Activated naive CD8-positive, alpha-beta T cell treated with anti-CD3 and anti-CD28 coated beads, Interleukin-2, amount 50 U/mL, for 16 hours (primary cell): ENCODE measurements at places on chromosomes 7 and 10.
A peak's percentile ranks its signal among the peaks of the same experiment; 100 is the strongest.

GRCh38 chr7:98281757-98282606 is 496 bp downstream of the BRI3 start:
- DNase-seq, result peak; percentile 4

- DNase-seq, result no peak
Measured at GRCh38 chr7:135320268-135320667, 86.6 kb downstream of the STRA8 start.

GRCh38 chr7:92281031-92281430 is 35.3 kb downstream of the ANKIB1 start:
- no peak for DNase-seq

DNA sequence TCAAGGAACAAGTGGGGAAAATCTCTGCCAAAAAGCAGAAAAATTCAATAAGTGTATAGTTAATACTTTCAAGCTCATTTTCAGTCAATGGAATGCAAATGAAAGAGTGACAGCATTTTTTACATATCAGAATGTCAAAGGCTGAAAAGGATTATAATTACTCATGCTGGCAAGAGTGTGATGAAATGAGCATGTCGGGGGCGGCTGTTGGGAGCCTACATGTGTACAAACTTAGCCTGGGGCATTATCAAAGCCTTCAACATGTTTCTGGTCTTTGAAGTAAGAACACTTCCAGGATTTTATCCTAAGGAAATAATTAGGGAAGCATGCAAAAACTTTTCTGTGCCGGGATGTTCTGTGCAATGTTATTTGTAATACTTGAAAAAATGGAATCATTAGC is 221.7 kb upstream of the LYZL1 start:
- no peak for DNase-seq

- no peak for DNase-seq
Measured at GRCh38 chr10:76969366-76969948, 668.2 kb downstream of the KCNMA1 start.

DNA sequence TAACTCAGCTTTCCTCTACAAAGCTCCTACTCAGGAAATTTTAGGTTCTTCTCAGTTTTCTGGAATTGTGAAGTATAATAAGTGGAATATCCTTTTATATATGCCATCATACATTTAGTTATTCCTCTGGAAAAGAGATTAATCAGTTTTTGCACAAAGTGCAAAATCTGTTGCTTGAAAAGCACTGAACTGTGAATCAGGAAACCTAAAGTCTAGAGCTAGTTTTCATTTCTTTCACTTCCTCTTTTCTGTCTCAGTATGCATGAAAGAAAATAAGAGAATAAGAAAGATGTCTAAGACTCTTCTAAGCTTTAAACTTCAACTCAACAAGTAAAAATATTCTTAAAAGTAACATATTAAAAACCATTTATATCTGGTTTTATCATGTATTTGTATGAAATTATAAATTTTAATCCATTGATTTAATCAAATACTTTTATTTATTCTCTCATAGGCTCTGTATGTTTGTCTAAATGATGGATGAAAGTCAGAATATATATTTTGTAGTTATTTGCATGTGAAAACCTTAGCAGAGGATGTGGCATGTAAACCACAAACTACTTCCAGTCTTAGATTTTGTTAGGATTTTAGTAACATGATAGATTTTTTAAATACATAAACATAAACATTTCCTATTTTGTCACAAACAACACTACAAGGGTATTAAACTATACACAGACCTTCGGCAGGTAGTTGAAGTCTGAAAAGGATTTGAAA is 1073.0 kb downstream of the XPNPEP1 start:
- no peak for DNase-seq

DNA sequence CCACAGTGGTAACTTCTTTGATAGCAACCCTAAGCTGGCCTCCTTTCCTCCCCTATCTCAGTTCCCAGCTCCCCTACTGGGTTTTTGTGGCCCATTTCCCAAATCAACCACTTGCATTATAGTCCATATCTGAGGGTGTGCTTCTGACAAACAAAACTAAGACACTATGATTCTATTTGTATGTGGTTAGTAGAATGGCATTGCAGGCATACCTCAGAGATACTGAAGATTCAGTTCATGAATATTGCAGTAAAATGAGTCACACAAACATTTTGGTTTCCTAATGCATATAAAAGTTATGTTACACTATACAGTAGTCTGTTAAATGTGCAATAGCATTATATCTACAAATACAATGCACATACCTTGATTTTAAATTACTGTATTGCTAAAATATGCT is 15.4 kb upstream of the TMEM243 start:
- DNase-seq, result no peak

- no peak for DNase-seq
Measured at GRCh38 chr7:98322331-98323270, 41.1 kb downstream of the BRI3 start.

GRCh38 chr7:5599543-5600200 is 176.0 kb upstream of the TNRC18 start:
- no peak for DNase-seq

DNA sequence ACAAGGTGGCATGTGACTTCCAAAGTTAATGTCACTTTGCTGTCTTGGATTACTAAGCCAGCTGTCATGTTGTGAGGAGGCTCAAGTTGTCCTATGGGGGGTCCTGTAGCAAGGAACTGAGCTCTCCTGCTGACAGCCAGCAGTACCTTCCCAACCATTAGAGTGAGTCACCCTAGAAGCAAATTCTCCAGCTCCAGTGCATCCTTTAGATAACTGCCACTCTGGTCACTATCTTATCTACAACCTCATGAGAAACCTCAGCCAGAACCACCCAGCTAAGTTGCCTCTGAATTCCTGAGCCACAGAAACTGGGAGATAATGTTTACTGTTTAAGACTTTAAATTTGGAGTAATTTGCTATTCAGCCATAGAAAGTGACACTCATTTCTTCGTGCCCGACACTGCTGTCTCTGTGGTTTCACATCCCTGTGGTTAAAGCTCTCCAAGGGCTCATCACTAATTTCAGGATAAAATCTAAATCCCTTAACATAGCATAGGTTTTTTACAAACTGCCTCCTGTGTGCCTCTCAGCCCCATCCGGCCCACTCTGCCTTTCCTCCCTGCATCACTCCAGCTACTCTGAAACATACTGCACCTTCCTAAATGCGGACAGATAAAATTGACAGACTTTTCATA is 83.5 kb downstream of the PRR15 start:
- no peak for DNase-seq

GRCh38 chr10:21507150-21507549 is 18.3 kb downstream of the SKIDA1 start:
- no peak for DNase-seq

- DNase-seq, result no peak
Measured at GRCh38 chr7:142943706-142944268, 4.5 kb downstream of the LLCFC1 start.

DNA sequence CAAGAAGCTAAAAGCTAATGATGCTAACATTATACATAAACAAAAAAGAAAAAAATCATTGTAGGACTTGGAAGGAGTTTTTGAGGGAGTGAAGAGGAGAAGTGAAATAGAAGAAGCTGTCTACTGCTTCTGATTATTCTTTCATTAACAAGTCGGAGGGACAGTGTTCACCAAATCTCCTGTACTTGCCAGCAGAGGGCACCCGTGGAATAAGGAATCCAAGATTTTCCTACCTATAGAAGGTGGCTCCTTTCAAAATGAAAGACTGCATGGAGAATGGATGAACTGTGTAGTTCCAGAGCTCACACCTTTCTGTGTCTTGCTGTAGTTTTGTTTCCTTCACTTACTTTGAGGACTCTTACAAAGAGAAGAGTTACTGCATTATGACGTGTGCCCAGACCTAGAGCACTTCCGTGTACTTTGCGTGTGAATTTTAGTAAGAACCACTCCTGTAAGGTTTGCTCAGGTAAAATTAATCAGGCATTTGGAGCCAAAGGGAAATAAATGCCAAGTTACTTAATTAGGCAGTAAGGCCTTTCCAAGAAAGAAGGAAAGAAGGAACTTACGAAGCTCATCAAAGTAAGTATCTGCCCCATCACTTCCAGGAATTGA is 145.1 kb downstream of the SEMA3D start:
- DNase-seq, result no peak

- no peak for DNase-seq
Measured at GRCh38 chr10:34181553-34182300, 633.4 kb downstream of the PARD3 start.

DNA sequence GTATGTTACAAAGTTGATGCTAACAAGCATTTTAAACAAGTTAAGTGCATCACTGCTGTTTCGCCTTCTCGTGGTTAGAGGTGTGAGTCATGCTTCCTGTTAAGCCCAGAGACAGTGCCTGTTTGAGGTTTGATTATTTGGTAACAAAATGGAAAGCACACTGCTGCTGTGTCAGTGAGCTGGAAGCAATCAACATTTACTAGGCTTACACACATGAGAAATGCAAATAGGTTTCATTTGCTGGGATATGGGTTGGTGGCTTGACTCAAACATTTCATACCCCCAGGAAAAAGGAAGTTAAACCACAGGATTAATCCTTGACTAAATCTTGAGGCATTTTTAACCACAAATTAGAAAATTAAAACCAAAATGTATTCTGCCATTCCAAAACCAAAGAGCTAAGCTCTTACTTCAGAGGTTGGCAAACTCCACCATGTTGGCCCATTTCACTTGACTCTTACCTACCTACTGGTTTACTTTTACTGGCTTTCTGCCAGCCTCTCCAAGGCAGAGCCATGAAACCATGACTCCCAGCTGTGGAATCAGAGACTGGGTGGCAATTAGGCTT is 139.2 kb downstream of the ETV1 start:
- no peak for DNase-seq

- no peak for DNase-seq
Measured at GRCh38 chr7:102211590-102212550, 74.8 kb upstream of the SH2B2 start.

DNA sequence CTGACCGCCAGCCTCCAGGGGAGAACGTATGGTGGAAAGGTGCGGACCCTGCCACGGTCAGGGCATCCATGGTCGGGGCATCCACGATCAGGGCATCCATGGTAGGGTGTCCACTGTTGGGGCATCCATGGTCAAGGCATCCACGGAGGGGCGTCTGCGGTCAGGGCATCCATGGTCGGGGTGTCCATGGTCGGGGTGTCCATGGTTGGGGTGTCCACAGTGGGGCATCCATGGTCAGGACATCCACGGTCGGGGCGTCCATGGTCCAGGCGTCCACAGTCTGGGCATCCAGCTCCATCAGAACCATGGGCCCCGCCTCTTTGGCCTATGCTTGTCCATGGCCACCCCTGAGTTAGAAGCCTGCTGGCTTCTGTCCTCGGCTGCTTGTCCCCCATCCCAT is 148.1 kb downstream of the ADARB2 start:
- no peak for DNase-seq

DNA sequence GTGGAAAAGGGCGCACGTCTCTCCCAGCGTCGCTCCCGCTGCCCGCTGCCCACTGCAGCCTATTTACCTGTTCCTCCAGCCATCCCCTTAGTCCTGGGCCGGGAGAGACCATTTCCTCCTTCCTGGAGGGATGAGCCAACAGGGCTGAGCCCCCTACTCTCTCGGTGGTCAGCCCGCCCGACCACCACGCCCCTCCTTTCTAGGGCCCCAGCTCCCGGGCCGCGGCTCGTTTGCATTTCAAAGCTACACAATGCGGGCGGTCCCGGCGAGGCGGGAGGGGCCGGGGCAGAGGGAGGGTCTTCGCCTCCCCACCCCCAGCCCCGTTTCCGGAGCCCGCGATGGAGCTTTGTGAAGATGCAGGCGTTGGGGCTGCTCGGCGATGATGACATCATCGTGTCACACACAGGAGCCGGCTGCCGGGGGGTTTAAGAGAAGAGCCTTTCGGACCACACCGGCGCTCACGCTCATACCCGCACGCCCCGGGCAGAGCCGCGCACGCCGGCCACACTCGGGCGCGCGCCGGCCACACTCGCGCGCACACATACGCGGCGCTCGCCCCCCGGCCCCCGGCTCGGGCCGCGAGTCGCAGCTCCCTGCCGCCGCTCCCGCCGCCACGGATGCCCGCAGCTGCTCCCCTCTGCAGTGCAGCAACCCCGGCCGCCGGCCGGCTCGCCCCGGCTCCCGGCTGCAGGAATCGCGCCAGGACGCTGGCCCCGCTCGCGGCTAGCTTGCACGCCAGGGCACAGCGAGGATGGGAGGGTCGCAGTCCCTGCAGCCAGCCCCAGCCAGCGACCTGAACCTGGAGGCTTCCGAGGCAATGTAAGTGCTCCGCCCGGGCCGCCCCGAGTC is 107.7 kb upstream of the BTBD16 start:
- no peak for DNase-seq

GRCh38 chr7:122403113-122403512 is 98.6 kb upstream of the FEZF1 start:
- no peak for DNase-seq

DNA sequence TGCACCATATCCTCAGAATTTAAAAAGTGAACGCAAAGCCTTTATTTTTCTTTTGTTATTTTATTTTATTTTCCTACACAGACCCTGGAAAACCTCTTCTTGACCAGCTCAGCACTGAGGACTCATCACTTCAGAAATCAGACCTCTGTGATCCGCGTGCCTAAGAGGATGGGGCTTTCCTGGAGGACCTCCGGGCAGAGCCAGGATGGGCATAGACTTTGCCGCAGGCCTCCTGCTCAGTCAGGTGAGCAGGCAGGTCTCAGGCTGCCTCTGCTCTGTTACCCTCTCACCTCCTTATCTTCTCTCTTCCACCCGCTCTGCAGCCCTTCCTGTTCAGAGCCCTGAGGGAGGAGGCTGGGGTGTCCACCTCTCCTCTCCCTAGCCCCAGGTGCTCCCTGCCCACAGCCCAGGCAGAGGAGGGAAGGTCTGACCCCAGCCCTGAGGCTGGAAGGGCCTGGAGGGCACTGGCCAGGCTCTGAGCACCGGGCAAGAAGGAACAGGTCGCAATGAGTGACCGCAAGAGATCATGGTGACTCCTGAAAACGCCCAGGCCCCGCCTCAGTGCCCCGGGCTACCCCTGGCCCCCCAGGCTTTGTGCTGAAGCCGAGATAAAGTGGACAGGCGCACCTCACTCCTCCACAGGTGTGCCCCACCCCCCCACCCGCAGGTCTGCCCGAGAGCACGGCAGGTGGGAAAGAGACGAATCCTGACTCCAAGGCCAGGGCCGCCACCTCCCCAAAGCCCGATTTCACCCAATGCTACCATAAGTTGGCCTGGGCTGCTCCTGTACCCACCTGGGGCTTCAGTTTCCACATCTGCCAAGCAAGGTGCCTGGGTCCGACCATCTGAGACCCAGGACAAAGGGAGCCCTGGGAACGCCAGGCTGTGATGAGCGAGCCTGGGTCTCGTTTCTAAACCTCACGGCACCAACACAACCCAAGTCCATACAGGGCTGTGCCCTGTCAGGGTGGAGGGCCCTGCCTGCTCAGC is 2.8 kb downstream of the CALML5 start:
- no peak for DNase-seq

GRCh38 chr7:126185959-126186580 is 1066.7 kb downstream of the GRM8 start:
- DNase-seq, result no peak

- no peak for DNase-seq
Measured at GRCh38 chr7:43583424-43584194, 701 bp downstream of the STK17A start.

GRCh38 chr7:148821422-148821821 is 62.7 kb downstream of the EZH2 start:
- DNase-seq, result no peak

- no peak for DNase-seq
Measured at GRCh38 chr7:123533929-123534382, 439 bp downstream of the IQUB start.
